Stimulated activated CD8-positive, alpha-beta memory T cell treated with anti-CD3 and anti-CD28 coated beads, Interleukin-12 subunit alpha, Interleukin-12 subunit beta, amount 100 ng/mL, for 1 hour (primary cell): ENCODE measurements at places on chromosomes 7 and 10.

DNA sequence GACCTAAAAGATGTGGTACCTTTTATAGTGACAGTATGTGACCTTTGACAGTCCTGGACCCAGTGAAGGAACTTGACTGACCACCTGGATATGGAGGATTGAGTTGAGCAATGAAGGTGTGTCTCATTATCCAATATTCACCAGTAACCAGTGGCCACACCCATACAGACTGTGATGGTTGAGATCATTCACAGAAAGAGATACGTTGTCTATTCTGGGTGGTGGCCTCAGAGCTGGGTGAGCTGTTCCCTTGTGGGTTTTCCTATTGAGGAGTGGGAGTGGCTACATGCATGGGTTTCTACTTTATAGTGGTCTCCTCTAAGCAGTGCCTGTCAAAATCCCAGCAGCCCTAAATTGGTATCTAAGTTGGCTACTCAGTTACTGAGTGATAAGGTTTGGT is 507.4 kb downstream of the SORCS3 start:
- no peak for DNase-seq

- no peak for DNase-seq
Observed at GRCh38 chr7:25171071-25171470, 46.0 kb upstream of the CYCS start.

DNA sequence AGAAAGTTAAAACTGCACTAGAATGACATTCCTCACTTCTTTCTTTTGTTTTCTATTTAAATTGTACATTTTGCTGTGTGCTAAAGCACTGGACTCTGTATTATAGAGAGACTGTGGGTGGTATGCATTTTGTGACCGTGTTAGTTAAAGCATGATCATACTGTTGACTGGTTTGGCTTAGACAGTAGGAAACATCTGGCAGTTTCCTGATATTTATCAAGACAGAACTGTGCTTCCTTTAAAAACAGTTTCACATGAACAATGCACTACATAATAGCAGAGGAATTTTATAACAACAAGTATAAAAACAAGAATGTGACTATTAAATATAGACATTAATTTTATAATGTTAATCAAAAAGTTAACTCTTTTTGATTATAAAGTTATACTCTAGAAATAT is 23.1 kb downstream of the GNG11 start:
- DNase-seq = no peak

GRCh38 chr7:1931256-1931950 is 261.3 kb downstream of the ELFN1 start:
- DNase-seq = no peak

- DNase-seq = no peak
Observed at GRCh38 chr7:95476072-95476847, 9.5 kb upstream of the ASB4 start.

- DNase-seq = no peak
Observed at GRCh38 chr10:127048630-127049029, 143.4 kb downstream of the DOCK1 start.

- DNase-seq = no peak
Observed at GRCh38 chr10:74079028-74079935, 71.3 kb downstream of the AP3M1 start.

DNA sequence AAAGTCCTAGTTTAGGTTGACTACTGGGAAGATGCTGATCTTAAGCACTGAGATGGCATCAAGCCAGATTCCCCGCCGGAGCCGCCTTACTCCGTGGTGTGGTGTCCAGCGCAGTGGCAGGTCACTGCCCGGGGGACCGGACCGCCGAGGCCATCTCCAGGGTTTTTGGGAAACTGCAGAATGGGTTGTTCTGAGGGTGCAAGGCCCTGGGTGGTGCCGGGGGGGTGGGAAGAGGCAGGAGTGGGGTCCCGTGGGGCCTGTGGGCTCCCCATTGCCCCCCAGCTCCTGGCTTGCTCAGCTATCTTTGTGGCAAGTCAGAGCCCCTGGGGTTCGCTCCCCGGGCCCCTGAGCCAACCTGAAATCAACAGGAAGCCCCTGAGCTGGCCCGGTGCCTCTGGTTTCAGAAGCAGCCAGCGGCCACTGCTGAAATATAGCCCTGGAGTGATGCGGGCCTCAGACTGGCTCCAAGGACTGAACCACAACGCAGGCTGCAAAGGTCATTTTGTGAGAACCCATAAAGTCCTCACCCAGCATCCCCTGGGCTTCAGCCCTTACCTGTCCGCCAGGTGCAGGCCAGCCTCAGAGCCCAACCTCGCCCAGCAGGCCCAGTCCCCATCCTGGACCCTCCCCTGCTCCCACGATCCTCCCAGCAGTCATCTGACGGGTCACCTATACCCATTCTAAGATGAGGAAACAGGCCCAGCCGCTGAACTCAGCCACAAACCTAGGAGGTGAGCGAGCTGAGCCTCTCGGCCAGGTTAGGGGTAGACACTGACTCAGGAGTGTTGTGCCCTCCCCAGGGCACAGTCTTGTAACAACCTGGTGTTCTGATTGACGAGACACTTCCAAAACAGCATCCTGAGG is 102.7 kb downstream of the PDGFA start:
- no peak for DNase-seq

DNA sequence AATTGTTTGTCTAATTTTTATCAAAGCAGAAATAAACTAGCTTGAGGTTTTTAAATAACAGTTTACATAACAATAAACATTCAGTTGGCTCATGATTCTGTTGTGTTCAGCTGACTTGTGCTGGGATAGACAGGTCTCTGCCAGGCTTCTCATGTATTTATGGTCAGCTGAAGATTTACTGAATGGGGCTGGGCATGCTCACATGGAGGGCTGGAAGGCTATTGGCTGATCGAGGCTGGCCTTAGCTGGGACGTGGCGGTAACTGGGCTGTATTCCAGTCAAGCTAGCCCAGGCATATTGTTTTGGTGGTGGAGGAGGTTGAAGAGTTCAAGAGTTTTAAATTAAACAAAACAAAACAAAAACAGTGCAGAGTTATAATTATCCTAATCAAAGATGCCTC is 251.0 kb upstream of the MTPN start:
- no peak for DNase-seq

DNA sequence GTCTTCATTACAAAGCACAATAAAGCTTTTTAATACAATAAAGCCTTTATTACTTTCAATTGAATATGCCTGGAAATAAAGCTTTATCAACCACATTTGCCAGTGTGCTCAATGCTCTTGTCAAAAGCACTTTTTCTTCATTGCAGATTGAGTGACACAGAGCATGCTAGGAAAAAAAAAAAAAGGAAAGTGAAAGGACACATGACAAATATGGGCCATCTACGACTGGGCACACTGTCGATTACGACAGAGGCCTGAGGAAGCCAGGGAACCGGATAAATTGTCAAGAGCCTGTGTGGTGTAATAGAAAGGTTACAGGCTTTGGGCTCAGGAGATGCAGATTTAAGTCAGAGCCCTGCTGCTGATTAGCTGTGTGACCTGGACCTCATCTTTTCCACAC is 84.8 kb upstream of the LRGUK start:
- DNase-seq = no peak

DNA sequence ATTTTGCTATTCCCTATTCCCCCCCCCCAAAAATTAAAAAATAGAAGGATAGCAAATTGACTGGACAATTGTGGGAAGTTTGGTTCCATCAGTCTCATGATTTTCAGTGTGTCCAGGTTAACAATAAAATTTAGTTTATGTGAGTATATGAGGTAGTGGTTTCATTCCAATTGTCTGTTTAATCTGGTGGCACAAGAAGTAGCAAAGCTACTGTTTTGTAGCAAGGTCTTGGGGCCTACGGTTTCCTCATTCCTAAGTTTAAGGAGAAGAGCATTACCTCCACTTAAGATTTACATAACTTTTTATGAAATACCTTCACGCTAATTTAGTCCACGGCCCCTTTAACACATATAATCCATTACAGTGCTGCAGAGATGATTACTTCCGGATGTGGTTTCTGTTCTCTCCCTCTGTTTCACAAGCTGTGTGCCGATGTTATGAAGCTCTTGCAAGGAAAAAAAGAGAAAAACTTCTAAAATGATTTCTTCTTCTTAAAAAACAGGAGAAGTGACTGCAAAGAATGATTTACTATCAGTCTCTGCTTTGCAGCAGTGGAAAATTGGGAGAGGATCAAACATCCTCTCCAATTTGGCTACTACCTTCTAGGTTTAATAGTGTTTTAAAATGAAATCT is 32.7 kb upstream of the NPVF start:
- DNase-seq = no peak

DNA sequence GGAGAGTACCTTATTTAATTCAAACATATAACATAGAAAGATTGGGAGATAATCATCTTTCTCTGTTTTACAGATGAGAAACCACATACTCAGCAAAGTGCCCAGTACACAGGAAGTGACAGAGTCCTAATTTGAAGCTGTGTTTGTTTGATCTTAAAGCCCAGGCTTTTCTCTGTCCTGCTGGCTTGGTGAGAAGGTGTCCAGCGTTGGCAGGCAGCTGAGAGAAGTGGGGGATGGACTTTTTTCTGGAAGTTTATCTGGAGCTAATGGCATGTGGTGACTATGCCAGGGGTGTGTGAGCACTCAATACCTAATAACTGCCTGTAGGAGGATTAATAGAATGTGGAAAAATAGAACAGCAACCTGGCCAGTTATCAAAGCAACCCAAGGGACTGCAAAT is 60.8 kb downstream of the NPSR1 start:
- DNase-seq = no peak

DNA sequence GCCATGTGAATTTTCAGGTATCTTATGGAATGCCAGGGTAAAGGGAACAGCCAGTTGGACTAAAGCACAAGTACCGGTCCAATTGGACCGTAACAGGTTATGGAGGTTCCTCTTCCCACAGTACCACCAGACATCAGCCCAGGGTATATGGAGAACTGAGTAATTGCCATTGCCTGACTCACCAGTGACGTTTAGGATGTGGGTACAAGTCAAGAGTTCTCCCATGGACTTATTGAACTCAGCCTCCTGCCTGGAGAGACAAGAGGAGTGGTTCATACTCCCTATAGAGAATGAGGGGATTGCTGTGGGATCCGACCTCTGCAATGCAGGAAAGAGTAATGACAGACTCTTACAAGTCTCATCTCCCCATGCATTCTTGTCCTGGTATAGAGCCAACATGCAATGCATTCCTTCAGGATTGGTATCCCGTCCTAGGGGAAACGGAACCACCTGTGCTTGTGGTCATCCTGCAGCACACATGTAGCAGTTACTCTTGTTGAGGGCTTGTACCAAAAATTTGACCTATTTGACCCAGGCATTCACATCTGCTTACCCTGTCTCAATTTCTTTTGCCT is 30.7 kb upstream of the ELOVL3 start:
- DNase-seq = no peak

DNA sequence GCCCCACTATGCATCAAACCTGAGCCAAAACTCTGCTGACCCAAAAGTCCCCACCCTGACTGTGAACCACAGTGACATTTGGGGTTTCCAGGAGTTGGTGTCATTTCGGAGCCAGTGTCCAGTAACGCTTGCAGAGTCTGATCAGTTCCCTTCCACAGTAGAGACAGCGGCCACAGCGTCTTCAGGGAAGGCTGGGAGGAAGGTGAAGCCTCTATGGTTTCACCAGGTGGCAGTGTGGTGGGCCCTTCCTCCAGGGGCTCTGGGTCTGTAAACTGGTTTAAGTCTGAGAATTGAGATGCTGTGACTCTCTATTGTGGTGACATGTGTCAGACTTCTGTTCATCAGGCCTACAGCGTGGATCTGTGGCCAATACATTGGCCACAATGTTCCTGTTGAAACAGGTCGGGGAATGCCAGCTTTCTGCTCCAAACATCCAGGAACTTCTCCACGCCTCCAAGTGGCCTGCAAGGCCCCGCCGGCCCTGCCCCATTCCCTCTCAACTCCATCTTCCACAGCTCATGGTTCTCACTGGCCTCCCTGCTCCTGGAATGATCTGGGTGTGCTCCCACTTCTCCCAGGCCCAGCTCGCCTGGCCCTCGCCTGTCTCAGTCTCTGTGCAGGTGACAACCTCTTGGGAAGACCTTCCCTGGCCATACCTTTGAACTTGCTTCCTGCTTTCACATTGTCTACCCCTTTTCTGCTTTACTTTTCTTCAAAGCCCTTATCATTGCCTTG is 124.5 kb upstream of the FAM20C start:
- no peak for DNase-seq

DNA sequence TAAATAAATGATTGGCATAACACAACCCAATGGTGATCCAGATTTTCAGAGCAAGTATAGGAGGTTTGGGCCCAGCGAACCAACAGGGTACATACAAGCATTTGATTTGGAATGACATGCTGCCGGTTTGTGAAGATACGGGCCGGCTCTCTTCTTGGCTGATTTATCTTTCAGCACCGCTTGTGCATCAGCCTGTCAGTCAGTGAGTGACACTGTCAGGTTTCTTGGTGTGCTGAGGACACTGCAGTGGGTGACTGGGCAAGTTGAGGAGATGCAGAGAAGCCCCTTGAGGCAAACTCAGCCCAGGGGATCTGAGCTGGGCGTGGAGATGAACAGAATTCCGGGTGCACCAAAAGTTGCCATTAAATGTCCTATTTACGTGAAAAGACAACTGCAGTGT is 194.5 kb downstream of the SNX10 start:
- no peak for DNase-seq

DNA sequence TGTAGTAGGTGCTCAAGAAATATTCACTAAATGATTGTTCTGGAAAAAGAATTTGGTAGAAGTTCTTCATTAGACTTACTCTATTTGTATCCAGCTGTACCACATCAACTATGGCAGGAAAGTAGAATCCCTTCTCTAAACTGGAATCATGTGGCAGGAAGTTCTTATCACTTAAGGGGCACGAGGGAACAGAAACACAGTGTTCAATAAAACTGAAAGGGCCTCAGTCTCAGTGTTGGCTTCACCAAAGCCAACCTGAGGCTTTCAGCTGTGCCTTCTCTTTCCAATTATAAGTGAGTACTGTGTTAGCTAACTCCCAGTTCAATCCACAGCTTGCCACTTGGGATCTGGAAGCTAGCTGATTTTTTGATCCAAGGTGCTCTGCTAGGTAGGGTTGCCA is 257.6 kb upstream of the LRGUK start:
- no peak for DNase-seq

DNA sequence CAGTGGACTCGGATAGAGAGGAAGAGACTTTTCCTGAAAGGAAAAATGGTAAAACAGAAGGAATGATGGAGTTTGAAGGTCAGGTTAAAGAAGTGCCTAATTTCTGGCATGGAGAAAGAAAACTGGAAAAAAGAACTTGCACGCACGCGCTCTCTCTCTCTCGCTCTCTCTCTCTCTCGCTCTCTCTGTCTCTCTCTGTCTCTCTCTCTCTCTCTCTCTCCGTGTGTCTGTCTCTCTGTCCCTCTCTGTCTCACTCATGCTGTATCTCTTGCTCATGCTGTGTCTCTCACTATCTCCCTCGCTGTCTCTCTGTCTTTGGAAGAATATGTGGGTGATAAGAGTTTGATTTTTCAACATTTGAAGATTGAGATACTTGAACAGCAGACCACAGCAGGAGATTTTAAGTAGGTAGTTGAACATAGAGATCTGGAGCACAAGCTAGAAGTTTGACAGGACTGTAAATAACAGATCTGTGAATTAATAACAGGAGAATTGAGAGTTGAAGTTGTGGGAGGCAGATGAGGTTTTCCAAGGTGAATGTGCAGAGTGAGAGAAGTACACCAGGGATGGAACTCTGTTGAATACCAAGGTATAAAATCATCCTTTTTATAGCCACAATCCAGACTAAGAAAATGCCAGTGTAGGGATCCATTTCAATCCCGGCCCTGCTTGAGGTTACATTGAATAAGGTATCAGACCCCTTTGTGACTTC is 33.1 kb downstream of the ADD3 start:
- no peak for DNase-seq
